ENCODE measurements at places on chromosomes 1 and 21.

GRCh38 chr21:15051644-15052458, 12.9 kb downstream of the NRIP1 start:
- no peak for DNase-seq

DNA sequence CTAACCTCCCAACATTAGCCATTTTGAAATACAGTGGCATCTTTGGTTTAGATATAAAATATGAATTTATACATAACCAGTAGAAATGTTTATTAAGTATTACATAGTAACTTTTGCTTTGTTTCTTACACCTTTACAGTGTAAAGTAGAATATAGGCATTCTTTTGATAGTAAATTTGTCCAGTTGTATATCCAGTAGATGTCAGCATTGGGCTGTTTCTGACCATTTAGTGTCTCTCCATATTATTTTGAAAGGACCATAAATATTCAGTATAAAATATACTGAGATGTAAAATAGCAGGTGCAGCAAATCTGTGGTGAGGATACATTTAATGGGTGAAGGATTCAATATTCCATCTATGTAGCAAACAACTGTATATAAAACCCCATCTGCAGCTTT, 115.8 kb upstream of the ZRANB2 start:
- DNase-seq = peak; percentile 42

DNA sequence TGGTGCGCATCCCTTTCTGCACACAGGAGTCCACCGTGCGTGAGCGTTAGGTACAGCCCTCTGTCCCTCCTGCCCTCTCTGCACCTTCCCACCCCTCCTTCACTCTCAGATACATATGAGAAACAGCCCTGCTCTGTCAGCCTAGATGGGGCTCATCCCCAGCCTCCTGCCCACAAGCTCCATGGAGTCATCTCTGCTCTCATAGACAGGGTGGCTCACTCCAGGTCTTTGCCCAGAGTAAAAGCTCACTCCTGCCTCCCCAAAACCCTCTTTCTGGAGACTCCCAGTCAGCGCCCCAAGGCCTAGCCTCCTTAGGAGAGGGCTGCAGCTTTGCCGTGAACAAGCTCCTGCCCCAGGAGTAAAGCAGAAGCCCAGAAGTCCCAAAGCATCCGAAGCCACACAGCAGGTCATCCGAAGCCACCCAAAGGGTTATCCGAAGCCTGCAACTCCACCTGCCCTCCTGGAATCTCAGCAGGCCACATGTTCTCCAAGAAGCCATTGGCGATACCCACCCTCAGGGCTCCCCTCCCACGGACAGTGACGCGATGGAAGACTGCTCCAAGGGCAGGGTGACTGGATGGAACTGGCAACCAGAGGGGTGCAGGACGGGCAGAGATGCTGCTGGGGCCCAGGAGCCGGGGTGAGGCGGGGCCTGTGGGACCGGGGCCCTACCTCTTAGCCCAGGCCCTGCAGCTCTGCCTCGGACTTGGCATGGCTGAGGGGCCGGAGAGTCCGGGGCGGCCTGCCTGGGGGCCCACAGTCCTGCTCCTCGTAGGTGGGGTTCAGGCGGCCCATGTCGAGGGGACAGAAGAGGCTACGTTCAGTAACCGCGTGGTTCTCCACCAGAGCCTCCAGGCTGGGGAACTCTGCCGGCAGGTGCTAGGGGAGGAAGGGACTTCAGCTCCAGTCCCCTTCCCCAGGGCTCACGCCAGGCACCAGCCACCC, 3.6 kb upstream of the KIF17 start:
- DNase-seq = no peak

DNA sequence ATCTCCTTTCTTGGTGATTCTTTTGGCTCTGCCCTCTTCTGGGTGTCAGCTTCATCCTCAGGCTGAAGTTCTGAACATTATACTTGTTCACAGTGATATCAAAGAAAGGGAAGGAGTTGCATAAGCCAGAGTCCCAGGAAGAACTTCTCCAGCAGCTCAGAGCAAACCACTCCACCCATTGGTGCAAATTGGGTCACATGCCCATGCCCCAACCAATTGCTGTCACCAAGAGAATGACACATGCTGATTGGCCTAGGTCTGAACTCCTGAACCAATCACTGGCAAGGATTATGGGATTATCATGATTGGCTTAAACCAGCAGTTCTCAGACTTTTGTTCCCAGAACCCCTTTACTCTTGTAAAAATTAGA, 256.5 kb upstream of the TMEM51 start:
- DNase-seq = no peak

GRCh38 chr1:153342178-153342577, 6.5 kb downstream of the PGLYRP4 start:
- no peak for DNase-seq

- DNase-seq = peak; percentile 56
These were observed 32.7 kb downstream of the XCL1 start for GRCh38 chr1:168608796-168609715.

- DNase-seq = no peak
These were observed 86.8 kb downstream of the C21orf91 start for GRCh38 chr21:17732306-17732705.

DNA sequence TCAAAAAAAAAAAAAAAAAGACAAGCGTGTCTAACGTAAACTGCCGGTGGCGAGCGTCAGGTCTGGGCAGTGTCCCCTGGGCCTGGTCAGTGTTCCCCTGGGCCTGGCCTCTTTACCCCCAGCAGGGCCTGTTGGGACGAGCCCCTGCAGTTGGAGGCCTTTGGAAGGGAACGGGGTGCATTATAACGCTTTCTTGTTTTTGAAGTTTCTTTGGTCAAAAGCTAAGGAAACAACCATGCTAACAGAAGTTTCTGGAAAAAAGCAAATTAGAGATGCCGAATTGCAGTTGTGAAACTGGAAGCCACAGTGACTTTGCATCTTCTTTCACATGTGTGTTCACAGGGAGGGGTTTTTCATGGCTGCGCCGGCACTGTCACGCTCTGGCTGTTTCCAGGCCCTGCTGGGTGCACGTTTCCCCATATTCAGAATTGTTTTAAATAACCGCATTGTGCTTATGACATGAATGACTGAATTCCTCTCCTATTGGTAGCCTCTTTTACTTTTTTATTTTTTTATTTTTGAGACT, 16.0 kb downstream of the RRP1 start:
- no peak for DNase-seq

DNA sequence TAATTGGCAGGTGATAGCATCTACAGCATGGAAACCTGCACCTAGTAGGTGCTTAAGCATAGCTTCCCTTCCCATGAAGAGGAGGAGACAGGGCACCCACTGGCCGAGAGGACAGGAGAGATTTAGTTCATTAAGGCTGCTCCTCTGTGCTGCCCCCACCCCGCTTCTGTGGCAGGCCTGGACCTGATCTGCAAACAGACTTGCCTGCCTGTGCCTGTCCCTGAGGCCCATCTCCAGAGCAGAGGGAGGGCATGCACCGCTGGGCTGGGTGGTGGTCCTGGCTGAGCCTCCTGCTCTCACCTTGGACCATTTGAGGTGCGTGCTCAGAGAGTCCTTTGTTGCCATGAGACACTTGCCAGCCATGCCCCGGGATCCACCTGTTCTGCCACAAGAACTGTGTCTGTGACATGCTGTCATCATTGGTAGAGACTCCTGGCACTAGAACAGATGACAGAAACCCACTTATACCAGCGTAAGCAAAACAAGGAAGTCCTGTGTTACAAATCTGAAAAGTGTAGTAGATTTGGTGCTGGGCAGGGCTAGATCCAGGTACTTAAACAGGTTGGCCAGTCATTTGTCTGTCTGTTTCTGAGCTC, 55.6 kb downstream of the PTPRF start:
- DNase-seq = peak; percentile 50

GRCh38 chr1:76715474-76715873, 151.8 kb upstream of the ST6GALNAC5 start:
- no peak for DNase-seq

- DNase-seq = no peak
These were observed 37.7 kb downstream of the CEP170 start for GRCh38 chr1:243217349-243217748.

- no peak for DNase-seq
These were observed 3.5 kb downstream of the NAV1 start for GRCh38 chr1:201542309-201543035.

All from umbilical cord (tissue), 2 donors.